ENCODE measurements at places on chromosomes 3 and 15.

DNA sequence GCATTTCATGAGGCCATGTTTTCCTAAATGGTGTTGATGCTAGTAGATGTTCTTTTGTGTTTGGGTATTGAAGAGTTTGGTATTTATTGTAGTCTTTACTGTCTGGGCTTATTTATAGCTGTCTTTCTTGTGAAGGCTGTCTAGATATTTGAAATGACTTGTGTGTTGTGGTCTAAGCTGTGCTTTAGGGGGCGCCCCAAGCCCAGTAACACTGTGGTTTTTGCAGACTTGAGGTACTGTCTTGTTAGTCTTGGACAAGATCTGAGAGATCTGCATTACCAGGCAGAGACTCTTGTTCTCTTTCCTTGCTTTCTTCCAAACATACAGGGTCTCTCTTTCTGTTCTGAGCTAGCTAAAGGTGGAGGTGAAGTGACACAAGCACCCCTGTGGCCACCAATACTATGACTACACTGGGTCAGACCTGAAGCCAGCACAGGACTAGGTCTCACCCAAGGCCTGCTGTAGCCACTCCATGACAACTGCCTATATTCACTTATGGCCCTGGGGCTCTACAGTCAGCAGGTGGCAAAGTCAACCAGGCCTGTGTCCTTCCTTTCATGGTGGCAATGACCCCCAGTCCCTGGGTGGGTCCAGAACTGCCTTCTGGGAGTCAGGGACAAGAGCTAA lies 152.1 kb upstream of the TBC1D5 start:
- peak; percentile 47 for DNase-seq

DNA sequence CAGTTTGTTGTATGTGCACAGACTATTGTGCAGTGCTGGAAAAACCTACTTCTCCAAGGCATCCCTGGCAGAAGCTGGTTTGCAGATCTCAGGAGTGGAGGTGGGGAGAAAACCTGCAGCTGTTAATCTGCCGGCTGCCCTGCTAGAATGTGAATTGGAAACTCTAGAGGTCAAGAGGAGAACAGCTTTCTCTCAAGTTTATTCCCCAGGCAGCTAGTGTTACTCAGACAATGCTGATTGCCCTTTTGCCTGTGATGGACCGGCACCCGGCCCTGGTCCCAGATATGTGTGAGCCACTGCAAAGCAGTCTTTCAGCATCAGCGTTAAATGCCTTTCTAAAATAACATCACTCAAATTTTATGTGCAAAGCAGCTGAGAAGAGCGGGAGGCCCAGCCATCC lies 129.7 kb upstream of the TPM1 start:
- DNase-seq: no peak

DNA sequence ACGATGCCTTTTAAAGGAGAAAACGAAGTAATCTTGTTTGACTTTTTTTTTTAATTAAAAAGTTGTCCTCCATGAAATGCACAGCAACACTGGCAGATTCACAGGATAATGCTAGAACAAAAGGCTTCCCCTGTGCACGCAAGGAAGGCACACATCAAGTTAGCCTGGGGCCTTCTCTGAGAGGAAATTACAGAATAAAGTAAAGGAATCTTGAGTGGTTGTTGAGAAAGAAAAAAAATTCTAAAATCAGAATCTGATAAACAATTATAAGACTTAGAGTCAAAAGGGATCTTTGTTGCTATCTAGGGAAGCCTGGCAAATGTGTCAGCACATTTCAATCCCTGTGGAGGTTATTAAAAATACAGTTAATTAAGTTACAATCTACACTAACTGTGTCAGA lies 946.0 kb downstream of the IGSF11 start:
- DNase-seq: no peak

DNA sequence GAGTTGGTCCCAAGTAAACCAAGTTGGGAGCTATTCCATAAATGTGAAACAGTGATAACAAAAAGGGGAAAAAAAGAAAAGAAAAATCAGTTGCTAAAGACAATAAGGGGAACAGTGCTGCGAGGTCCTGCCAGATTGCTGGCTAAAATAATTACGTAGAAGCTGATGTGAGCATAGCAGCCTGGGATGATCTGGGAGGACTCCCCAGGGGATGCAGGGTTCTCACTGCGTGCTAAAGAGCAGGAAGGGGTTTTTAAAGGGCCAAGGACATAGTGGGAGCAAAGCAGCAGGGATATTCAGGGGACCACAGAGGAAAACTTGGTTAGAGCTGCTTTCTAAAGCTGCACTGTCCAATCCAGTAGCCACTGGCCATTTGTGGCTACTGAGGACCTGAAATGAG lies 133.0 kb upstream of the UMPS start:
- DNase-seq: no peak

DNA sequence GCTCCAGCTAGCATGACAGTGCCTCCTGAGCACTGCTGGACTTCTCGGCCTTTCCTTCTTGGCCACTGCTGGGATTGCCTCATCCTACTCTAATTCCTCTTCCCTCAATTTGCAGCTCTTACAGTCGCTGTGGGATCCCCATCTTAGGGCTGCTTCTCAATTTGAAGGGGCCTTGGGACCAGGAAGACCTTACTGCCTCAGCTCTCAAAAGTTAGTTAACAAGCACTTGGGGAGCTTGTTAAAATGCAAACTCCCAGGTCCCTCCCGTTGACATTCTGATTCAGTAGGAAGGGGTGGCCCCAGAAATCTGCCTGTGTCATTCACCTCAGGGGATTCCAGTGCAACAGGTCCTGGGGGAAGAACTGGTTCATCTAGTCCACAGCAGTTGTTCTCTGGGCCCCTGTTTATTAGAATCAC lies 14.8 kb downstream of the BDH1 start:
- DNase-seq: no peak

GRCh38 chr15:58440922-58441321 lies 9.1 kb downstream of the LIPC start:
- peak; percentile 41 for DNase-seq

- DNase-seq: no peak
Measured at GRCh38 chr3:25531971-25532370, 103.9 kb downstream of the RARB start.

DNA sequence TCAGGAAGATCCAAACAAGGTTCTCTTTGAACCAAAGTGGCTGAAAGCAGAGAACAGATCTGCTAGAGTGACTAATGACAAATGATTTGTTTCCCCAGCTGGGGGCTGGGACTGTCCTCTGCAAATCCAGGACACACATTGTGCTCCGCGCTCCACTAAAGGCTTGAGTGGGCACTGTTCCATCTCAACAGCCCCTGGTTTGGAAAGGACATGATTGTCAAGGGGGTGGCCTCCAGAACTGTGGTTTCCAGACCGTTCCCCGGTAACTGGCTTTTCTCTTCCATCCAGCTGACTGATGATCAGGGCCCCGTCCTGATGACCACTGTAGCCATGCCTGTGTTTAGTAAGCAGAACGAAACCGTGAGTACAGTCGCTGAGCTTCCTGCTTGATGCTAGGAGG lies 91.0 kb downstream of the LRTM1 start:
- DNase-seq: no peak

DNA sequence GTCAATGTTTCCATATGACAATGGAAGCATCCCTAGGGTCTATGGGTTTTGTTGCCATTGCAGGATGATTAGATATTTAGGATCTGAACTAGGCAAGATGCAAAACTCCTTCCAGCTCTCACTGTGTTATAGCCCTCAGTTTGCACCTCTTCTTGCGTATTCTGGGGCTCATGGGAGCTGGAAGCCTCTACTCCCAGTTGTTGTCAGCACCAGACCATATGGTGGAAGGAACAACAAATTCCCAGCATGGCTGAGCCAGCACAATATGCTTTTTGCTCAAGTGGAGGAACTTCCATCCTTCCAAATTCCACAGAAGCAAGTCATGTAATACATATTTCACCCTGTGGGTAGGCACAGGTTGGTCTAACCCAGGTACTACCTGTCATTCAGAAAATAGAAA lies 18.5 kb upstream of the CTXND1 start:
- DNase-seq: no peak

DNA sequence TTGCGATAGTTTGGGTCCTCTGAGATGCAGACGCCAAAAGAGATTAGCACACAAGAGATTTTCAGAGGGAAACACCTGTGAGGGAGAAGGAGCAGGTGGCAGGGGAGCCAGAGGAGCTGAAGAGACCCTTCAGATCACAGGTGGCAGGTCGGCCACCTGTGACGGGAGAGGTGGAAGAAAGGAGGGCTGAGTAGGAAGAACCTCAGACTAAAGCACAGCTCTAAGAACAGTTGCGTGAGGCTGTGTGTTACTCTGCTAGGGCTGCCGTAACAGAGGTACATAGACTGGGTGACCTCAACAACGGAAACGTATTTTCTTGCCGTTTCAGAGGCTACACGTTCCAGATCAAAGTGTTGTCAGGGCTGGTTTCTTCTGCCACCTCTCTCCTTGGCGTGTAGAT lies 38.5 kb downstream of the C2CD4A start:
- DNase-seq: no peak

- no peak for DNase-seq
Measured at GRCh38 chr3:187624588-187624987, 45.6 kb downstream of the SST start.

DNA sequence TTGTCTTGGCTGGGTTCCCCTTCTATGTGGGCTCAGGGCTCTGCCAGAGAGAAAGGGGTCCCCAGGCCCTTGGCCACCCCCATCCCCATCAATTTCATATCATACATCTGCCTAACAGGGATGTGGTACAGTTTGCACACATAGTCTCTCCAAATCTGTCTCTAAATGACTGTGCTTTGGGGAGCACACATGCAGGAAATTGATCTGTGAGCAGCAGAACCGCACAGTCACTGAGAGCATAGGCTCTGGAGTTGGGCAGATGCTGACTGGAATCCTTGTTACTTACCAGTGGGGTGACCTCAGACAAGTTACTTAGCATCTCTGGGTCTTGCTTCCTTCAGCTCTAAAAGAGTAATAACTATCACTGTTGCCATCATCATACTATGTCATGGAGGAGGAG lies 273.9 kb downstream of the ABHD5 start:
- no peak for DNase-seq

GRCh38 chr15:100292010-100292409 lies 49.8 kb downstream of the ADAMTS17 start:
- no peak for DNase-seq

- peak; percentile 39 for DNase-seq
Measured at GRCh38 chr15:62453375-62453774, 288.3 kb upstream of the C2CD4B start.

DNA sequence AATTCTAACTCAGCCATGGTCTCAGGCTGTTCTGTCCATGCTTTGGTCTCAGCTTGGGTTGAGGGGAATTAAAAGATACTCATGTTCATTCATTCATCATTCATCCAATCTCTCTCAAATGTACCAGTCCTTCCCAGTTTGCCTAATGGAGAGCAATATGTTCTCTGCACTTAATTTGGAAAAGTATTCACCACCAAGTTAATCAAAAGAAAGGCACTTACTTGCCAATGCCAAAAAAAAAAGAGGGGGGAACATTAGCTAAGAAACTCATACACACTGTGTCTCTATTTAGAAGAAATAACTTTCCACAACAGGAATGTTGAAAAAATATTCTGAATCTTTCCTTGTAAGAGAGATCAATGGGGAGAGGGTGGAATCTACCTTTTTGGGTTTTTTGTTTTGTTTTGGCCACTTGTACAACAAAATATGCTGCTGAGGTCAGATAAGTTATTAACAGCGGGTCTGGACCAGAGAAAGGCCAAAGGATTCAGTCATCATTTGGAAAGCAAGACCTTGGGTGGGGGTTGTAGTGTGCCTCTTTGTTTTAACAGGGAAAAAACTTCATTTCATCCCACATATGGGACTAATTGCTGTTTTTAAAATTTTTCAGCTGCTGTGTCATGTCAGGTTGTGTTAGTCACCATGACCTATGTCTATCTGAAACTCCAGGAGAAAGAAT lies 152.3 kb downstream of the FBN1 start:
- DNase-seq: peak; percentile 68

- DNase-seq: no peak
Measured at GRCh38 chr3:98322101-98322500, 31.6 kb upstream of the OR5K4 start.

GRCh38 chr15:35399901-35400300 lies 146.1 kb downstream of the DPH6 start:
- no peak for DNase-seq

DNA sequence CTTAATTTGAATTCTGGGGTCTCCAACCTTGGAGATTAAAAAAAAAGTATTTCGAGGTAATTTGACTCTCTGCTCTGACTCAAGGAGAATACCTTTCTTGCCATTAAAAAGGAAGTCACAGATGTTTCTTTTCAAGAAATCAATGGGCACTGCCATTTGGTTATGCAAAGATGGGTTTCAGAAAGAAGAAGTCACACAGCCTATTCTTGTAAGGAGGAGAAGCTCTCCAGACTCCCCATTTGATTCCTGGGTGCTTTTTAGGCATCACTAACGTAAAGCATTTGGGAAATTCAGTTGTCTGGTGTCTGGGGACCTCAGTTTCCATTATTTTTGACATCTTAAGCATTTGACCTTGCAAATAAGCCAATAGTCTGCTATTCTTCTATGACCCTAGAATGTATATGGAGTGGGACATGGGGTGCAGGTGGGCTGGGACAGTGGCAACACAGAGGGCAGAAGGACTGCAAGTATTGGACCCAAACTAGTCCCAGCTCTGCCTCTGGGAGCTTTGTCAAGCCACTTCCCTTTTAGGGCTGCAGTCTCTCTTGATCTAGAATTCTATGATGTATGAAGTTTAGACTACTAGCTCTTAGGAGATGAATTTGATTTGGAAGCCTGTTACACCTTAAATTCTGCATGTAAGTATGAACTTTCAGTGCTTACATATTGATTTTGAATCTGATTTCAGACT lies 27.8 kb downstream of the IL5RA start:
- DNase-seq: no peak

GRCh38 chr3:176430244-176431037 lies 766.8 kb downstream of the TBL1XR1 start:
- peak; percentile 38 for DNase-seq

DNA sequence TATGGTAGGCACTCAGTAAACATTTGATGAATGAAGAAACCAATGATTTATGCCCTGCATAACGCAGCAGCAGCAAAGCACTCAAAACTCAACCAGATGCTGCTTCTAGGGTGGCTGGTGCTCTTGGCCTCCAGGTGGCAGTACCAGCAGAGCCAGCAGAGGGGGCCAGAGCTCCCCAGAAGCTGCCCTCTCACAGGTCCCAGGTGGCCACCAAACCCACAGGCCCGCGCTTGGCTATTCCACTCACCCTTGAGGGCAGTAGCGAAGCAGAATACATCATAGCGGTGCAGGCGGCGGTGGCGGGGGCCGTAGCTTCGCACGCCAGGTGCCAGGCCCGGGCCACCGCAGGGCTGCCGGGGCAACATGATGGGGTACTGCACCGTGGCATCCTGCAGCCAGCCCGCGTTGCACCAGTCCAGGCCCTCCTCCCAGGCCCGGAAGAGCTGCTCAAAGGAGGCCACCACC lies 16.6 kb downstream of the HAPLN3 start:
- DNase-seq: peak; percentile 56

Data from Daoy (cell line).